SK-N-MC (cell line): ENCODE measurements at places on chromosomes 5 and 9.

DNA sequence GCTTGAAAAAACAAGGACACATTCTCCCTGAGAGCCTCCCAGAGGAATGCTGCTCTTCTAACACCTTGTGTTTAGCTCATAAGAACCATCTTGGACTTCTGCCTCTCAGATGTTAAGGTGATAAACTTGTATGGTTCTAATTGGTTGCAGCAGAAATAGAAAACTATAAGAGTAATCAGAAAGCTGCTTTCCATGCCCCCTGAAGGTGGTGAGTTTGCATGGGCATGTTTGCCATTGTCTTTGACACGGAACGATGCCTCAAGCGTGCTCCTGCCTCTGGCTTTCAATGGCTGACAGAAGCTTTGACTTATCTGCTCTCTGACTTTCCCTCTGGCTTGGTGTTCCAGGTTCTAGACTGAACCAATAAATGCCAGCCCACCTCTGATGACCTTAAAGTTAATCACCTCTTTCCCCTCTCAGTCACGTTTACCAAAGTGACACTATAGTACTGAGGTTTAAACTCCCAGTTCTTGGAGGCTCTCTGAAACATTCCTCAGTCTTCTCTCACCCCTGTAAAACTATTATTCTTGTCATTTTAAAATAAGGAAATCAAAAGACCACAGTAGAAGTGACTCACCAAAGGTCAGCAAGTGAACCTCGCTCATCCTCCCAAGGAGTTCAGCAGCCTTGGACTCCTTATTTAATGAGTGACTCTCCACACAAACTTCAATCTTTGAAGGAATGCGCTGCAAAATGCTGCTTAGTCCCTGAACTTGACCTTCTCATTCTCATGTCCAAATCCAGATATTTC, 103.6 kb downstream of the PIK3R1 start:
- no peak for DNase-seq

DNA sequence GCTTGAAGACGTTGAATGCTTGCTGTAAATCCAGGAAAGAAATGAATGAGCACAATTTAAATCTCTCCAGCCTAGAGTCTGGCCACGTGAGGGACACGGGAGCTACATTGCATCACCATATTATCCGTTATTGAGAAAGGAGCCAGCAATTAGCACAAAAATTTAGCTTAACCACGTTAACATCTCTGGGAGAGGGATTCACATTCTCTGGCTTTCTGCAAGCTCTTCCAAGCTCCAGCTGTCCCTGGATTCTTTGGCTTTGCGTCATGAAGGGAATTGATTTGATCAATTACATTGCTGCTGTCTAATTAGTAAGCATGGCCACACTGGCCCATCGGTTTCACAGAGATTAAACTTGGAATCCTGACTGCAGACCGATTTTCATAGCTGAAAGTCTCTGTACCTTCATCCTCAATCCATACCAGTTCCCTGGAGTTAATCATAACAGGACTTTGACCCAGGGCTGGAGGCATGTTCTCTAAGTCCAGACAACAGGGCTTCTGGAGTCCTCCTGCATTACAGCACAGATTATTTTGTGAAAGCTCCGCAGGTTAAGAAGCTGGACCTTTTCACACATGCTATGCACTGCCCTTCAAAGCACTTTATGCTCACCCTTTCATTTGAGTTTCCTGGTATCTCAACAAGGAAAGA, 31.6 kb downstream of the ADRA1B start:
- DNase-seq = no peak

GRCh38 chr9:95461448-95462248, 55.1 kb downstream of the PTCH1 start:
- DNase-seq = no peak

DNA sequence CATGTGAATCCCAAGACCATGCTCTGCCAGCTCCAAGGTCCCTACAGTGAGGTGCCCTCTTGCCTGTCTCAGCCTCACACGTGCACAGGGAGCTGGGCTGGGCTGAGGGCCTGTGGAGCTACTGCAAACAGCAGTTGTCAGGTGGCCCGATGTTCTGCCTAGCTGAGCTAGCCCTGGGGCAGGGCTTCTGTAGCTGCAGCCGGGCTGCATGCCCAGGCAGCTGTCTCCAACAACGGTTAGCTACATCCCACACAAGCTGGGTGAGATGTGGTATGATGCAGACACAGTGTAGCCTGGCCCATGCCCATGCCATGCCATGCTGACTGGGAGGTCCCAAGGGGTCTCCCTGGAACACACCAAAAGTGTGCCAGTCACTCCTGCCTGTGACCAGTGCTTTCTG, 62.0 kb downstream of the MACROH2A1 start:
- no peak for DNase-seq

- DNase-seq = no peak
These were observed 22.7 kb downstream of the GRIA1 start for GRCh38 chr5:153513156-153513555.

- no peak for DNase-seq
These were observed 83.7 kb upstream of the ORM1 start for GRCh38 chr9:114238891-114239875.

- DNase-seq = no peak
These were observed 31.8 kb downstream of the MEGF10 start for GRCh38 chr5:127322403-127322802.

- DNase-seq = no peak
These were observed 2.2 kb downstream of the AMACR start for GRCh38 chr5:34005681-34006080.

DNA sequence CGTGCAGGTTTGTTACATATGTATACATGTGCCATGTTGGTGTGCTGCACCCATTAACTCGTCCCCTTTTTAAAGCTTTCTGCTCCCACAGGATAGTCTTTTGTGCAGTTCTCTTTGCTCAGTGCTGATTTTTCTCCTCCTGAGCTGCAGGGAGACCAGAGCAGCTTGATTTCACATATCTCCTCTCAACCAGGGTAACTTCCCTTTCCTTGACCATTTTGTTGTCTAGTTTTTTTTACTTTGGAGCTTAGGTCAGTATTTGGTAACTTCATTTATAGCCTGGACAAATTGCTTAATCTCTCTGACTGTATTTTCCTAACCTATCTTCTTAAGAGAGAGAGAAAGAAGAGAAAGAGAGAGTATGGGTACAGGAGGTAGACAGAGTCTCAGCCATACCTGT, 137.1 kb upstream of the ZNF366 start:
- DNase-seq = no peak

- DNase-seq = no peak
These were observed 410.3 kb upstream of the PRR16 start for GRCh38 chr5:120053841-120054240.

- DNase-seq = no peak
These were observed 282.4 kb upstream of the ADAMTS16 start for GRCh38 chr5:4857761-4858160.

DNA sequence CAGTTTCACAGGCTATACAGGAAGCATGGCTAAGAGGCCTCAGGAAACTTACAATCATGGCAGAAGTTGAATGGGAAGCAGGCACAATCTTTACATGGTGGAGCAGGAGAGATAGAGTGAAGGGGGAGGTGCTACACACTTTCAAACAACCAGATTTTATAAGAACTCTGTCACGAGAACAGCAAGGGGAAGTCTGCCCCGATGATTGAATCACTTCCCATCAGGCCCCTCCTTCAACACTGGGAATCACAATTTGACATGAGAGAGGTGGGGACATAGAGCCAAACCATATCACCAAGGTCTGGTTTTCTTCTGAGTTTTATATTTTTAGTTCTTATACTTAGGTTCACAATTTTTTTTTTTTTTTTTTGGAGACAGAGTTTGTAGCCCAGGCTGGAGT, 16.1 kb downstream of the ZCCHC9 start:
- DNase-seq = no peak

- DNase-seq = no peak
These were observed 224.5 kb downstream of the DOCK8 start for GRCh38 chr9:438961-439768.

DNA sequence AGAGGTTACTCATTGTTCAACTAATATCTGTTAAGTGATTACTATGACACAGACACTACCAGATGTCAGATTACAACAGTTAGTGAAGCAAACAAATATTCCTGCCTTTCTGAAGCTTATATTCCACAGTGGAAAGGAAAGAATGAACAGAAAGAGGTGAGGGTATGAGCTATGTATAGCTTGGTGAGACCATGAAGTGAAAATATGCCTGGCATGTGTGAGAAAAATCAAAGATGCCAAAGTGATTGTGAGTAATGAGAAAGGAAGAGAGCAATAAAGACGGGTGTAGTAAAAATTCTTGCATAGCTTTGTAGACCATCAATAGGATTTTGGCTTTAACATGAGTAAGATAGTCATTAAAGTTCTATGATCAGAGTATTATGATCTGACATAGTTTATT, 734.5 kb upstream of the NUDT12 start:
- DNase-seq = no peak

DNA sequence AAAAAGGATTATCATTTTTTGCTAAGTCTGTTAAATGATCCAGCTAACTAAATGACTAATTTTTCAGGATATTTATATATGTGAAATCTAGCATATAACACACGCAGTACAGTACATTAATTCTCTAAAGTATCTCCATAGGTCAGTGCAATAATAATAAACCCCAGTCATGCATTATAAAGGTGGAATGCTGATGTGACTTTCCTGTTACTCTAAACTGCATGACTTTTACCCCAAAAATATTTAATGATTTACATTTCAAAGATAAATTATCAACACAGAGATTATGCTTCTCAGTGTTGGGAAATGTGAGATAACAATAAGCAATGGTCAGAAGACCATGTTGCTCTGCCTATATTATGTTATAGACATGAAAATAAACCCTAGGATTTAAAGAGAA, 34.1 kb upstream of the PAM start:
- no peak for DNase-seq

DNA sequence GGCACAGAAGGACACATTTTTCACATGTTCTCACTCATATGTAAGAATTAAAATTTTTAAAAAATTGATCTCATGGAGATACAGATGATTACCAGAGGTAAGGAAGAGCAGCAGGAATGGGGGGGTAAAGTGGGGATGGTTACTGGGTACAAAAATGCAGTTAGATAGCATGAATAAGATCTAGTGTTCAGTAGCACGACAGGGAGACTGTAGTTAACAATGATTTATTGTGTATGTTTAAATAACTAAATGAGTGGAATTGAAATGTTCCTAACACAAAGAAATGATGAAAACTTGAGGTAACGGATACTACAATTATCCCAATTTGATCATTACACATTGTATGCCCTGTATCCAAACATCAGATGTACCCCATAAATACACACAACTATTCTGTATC, 15.2 kb upstream of the TGFBI start:
- no peak for DNase-seq

- DNase-seq = no peak
These were observed 14.7 kb upstream of the NINJ1 start for GRCh38 chr9:93148721-93149120.

DNA sequence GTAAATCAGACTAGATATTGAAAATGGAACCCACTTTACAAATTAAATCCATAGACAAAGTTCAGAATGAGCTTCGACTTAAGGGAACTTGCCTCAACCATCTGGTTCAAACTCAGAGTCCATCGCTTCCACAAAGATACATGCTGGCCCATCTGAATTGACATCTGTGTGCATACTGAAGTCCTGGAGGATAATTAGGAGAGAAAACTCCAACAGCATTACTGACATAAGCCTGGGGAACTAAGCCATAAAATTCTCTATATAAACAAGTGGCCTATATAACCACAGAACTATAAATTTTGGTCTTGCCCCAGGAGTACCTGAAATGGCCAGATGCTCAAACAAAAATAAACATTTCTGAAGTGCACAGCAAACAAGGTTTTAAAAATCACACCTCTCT, 94.4 kb downstream of the IZUMO3 start:
- DNase-seq = no peak

GRCh38 chr5:37665272-37665671, 174.6 kb downstream of the GDNF start:
- DNase-seq = no peak

GRCh38 chr9:120197605-120198004, 382.4 kb downstream of the CDK5RAP2 start:
- no peak for DNase-seq

DNA sequence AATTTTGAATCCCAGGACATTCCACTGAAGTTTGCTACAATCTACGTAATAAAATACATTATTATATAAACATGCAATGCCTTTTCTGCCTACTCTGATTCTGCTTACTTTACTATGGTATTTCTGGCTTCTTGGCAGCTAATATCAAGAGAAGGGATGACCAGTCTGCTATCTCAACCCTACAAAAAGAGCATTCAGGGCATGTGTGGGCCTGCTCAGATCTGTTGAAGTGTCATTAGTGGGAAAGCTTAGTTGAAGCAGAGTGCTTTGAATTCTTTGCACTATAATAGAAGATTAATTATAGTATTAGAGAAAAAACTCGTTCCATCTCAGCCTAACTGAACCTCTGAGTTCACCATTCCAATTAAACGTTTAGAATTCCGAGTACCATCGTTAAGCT, 339.5 kb upstream of the ISL1 start:
- DNase-seq = no peak

GRCh38 chr9:102534031-102534430, 461.1 kb upstream of the CYLC2 start:
- DNase-seq = no peak

- DNase-seq = no peak
These were observed 45.0 kb upstream of the N4BP3 start for GRCh38 chr5:178068293-178068692.

DNA sequence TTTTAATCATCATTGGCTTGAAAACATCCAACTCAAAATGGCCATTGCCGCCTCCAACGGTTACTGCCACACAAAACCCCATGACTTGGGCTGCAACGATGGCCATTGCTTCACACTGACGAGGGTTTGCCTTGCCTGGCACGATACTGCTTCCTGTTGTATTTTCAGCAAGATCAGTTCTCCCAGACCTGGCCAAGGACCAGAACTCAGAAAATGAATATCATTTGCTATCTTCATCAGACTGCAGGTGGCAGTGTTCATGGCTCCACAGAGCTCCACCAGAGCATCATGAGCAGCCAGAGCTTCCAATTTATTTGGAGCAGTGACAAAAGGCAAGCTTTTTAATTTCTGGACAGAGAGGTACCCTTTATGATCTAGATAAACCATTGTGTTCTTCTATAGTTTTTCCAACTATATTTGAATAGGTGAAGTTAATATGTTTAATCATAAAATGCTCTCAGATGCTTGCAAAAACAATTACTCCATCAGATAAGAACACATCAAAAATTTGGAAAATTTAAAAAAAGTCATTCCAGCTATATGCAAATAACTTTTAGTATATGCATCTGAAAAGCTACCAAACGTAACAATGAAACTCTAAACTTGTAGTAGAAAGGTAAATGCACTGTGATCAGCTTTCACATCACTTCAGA, 10.4 kb downstream of the AMACR start:
- DNase-seq = no peak
